ENCODE measurements at places on chromosomes 7 and 10. TPM values are rescaled to one million over a fixed set of nuclear protein-coding genes. Genes with fewer than 3 reads are reported as not detected.

Gene GUSB
- total RNA-seq = 18.3 TPM

Gene CLCN1
- not detected for total RNA-seq

Gene CYP3A4
- not detected for total RNA-seq

Gene COL28A1
- total RNA-seq = 5.6 TPM

Gene EIF5AL1
- total RNA-seq = 0.05 TPM

Gene GDF10
- 0.27 TPM for total RNA-seq

Gene INA
- not detected for total RNA-seq

Gene LIPK
- total RNA-seq = not detected

Gene NUTM2A
- 1.9 TPM for total RNA-seq

Gene COL26A1
- not detected for total RNA-seq

Gene NPSR1
- not detected for total RNA-seq

Gene DENND11
- 9.1 TPM for total RNA-seq

Gene TMEM26
- 0.95 TPM for total RNA-seq

Gene CTNNA3
- total RNA-seq = 120 TPM

Gene A1CF
- total RNA-seq = not detected

Gene EVX1
- not detected for total RNA-seq

Gene PPP1R17
- not detected for total RNA-seq

Gene SFXN2
- total RNA-seq = 0.68 TPM

Gene ZC3HAV1L
- total RNA-seq = 4.0 TPM

Gene C10orf105
- 0.05 TPM for total RNA-seq

Gene TMEM178B
- total RNA-seq = 31.7 TPM

Gene METTL27
- 0.27 TPM for total RNA-seq

Gene PYROXD2
- total RNA-seq = 10.7 TPM

Gene HTR5A
- not detected for total RNA-seq

Gene DNA2
- total RNA-seq = 1.5 TPM

Gene TRPV5
- not detected for total RNA-seq

Gene PDK4
- total RNA-seq = 431 TPM

Gene SLC13A1
- not detected for total RNA-seq

Gene TMEM270
- total RNA-seq = not detected

Gene PFKFB3
- total RNA-seq = 28.1 TPM

Gene CRYGN
- not detected for total RNA-seq

Gene DENND2A
- 15.0 TPM for total RNA-seq

Gene CALHM1
- not detected for total RNA-seq

Gene WNT8B
- total RNA-seq = not detected

Gene TMEM236
- total RNA-seq = 0.51 TPM

Gene ZPBP
- total RNA-seq = not detected

Gene PTER
- 23.0 TPM for total RNA-seq

Gene AGR2
- total RNA-seq = not detected

Gene SEMA3D
- total RNA-seq = 1.6 TPM
